H9 (cell line): ENCODE measurements at places on chromosomes 3 and 15. TPM values are rescaled to one million over a fixed set of nuclear protein-coding genes. Genes with fewer than 3 reads are reported as not detected.

TICRR gene
- 26.0 TPM in 2 replicates for total RNA-seq

ECE2 gene
- not detected in 2 replicates for total RNA-seq

DNA sequence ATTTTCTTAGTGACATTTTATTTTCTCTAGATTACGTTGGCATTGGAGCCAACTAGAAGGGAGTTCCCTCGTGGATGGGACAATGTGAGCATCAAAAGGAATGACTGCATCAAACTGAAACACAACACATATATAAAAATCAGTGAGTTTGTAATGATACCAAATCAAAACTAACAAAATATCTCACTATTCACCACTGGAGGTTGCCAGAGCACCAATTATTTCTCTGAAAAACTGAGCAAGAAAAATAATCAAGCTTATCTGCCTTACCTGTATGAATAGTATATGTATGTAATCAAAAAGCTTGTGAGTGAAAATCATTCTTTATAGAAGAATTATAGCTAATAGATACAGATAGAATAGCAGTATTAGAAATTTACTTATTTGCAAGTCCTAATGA, 46.8 kb upstream of the OTOL1 start:
- DNase-seq: no peak
- H3K27ac ChIP-seq: no peak overlapping the region
- H3K27me3 ChIP-seq: no peaks in the 10 kb centered on the region
- no peak overlapping the region for H3K4me3 ChIP-seq
- H3K4me1 ChIP-seq: no peaks in the 10 kb centered on the region

- no peaks in the 10 kb centered on the region for H3K36me3 ChIP-seq
- no peaks in the 10 kb centered on the region for H3K27me3 ChIP-seq
- H3K4me3 ChIP-seq: no peak overlapping the region
- no peak overlapping the region for H3K27ac ChIP-seq
- no peak for DNase-seq
- H3K4me1 ChIP-seq: no peaks in the 10 kb centered on the region
Measured at GRCh38 chr3:11932636-11933035, 71.6 kb upstream of the SYN2 start.

DNA sequence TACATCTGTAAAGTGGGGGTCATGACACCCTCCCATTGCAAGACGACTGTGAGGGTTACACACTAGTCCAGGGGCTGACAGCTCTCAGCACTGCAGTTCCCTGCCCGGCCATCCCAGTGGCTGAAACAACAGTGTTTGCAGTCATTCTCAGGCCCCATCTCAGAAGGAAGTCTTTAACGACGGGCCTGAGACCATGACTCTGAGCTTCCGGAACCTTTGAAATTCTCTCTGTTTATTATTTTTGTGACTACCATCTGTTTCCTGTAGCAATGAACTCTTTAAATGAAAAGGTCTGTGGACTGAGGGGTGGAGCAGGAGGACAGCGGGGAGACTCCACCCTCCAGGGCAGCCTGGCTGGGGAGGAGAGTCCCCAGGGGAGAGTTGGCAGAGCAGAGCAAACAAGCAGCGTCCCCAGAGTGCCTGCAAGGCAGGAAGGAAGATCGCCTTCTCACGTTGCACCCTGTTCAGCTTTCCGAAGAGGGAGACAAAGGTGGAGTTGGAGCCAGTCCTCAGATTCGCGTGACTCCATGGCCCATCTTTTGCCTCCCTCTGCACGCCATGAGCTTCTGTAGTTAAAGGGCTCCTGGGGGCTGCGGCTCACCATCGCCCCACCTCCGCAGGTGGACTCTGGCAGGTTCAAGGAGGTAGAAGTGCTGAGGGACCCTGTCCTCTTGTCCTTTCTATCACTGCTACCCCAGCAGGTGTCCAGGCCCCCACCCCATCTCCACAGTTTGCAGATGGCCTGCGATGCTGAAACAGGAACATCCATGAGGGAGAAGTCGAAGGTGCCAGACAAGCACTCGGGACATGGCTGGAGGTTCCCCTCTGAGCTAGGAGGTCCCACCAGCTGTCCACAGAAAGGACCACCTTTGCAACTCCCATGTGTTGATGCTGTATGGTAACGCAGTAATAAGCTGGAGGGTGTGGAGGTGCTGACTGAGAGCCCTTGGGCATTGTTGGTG, 525.8 kb upstream of the PROK2 start:
- H3K36me3 ChIP-seq: no peaks in the 10 kb centered on the region
- no peaks in the 10 kb centered on the region for H3K27me3 ChIP-seq
- DNase-seq: no peak
- no peak overlapping the region for H3K27ac ChIP-seq

DNA sequence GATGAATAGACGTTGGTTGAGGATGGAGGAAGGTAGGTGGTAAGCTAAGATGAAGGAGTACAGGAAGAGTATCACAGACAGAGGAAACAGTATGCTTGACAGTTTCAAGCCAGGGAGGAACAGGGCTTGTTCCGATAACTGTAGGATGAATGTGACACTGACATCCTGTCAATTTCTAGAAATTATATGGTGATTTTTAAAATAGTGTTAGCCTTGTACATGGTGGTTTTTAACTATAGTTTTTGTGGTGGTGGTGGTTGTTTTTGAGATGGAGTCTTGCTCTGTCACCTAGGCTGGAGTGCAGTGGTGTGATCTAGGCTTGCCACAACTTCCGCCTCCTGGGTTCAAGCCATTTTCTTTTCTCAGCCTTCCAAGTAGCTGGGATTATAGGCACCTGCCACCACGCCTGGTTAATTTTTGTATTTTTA, 92.8 kb downstream of the FNDC3B start:
- no peak overlapping the region for H3K27ac ChIP-seq
- no peak overlapping the region for H3K4me3 ChIP-seq
- H3K27me3 ChIP-seq: no peaks in the 10 kb centered on the region
- peaks cover 31% of the 10 kb centered on the region for H3K36me3 ChIP-seq
